ENCODE measurements at places on chromosomes 13 and 19. TPM values are rescaled to one million over a fixed set of nuclear protein-coding genes. Genes with fewer than 3 reads are reported as not detected.

Gene GGN
- total RNA-seq, result 1.0 TPM

Gene PRTN3
- total RNA-seq, result not detected

- no peaks in the 10 kb centered on the region for H3K4me1 ChIP-seq
- no peak overlapping the region for H3K4me3 ChIP-seq
- no peaks in the 10 kb centered on the region for H3K36me3 ChIP-seq
- no peaks in the 10 kb centered on the region for H3K27me3 ChIP-seq
- H3K27ac ChIP-seq, result no peak overlapping the region
Observed at GRCh38 chr19:42332059-42332458, 6.6 kb downstream of the MEGF8 start.

GRCh38 chr13:96684469-96684868, 309.8 kb downstream of the OXGR1 start:
- H3K27ac ChIP-seq, result no peak overlapping the region
- H3K36me3 ChIP-seq, result no peaks in the 10 kb centered on the region
- H3K4me3 ChIP-seq, result no peak overlapping the region
- H3K4me1 ChIP-seq, result no peaks in the 10 kb centered on the region

DNA sequence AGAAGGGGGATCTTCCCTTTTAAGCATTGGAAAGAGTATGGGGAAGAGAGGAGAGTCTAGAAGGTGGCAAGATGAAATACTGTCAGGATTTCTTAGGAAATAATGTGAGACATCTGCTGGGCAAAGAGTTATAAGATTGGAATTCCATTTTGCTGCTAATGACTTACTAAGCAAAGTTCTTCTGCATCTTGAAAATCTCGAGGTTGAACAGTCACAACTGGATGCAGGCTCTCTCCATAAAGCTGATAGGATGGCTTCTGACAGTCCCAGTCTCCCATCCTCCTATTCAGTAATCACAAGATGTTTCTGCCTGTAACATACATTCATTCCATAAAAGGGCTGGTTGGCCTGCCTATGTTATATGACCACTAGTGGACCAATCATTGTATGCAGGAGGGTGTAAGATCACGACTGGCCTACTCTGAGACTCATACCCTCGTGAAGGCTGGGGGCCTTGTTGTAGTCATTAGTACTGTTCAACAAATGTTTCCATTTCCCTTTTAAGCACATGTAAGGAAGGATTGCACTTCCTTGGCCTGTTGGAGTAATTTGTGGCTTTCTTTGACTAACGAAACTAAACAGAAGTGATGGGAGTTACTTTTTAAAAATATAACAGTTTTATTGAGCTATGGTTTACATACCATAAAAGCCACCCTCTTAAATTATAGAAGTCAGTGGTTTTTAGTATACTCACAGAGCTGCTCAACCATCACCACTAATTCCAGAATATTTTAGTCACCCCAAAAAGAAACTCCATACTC, 45.0 kb upstream of the TDRD3 start:
- H3K4me3 ChIP-seq, result no peak overlapping the region
- no peaks in the 10 kb centered on the region for H3K27me3 ChIP-seq
- peaks cover 10% of the 10 kb centered on the region for H3K4me1 ChIP-seq
- DNase-seq, result no peak
- no peak overlapping the region for H3K27ac ChIP-seq

Gene PTH2
- total RNA-seq, result not detected

GRCh38 chr19:16587833-16588823, 15.9 kb upstream of the SLC35E1 start:
- H3K27me3 ChIP-seq, result no peaks in the 10 kb centered on the region
- DNase-seq, result no peak
- no peak overlapping the region for H3K27ac ChIP-seq
- H3K4me1 ChIP-seq, result peaks cover 35% of the 10 kb centered on the region
- H3K4me3 ChIP-seq, result no peak overlapping the region
- H3K36me3 ChIP-seq, result no peaks in the 10 kb centered on the region

DNA sequence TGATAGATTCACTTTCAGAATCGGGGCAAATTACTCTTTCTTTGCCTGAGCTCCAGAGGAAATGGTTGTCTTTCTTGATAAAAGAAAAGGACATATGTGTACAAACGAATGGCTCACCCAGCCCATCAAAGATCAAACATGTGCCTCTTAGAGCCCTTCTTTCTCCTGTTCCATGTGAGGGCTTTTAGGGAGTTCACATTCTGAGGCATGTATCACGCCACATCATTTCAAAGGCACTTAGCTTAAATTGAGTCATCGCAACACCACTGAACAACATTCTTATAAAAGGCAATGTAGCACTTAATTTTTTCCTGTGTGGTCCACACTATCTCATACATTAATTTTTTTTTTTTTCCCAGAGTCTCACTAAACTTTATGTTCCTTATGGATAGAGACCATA, 521.0 kb downstream of the SUCLA2 start:
- no peaks in the 10 kb centered on the region for H3K27me3 ChIP-seq
- no peak for DNase-seq
- no peaks in the 10 kb centered on the region for H3K36me3 ChIP-seq
- peaks cover 5% of the 10 kb centered on the region for H3K4me1 ChIP-seq
- H3K27ac ChIP-seq, result no peak overlapping the region
- no peak overlapping the region for H3K4me3 ChIP-seq

Gene ZNF667
- 8.6 TPM for total RNA-seq

- H3K36me3 ChIP-seq, result no peaks in the 10 kb centered on the region
- DNase-seq, result no peak
- H3K27ac ChIP-seq, result no peak overlapping the region
- no peak overlapping the region for H3K4me3 ChIP-seq
- no peaks in the 10 kb centered on the region for H3K27me3 ChIP-seq
Observed at GRCh38 chr13:48647625-48648024, 6.1 kb upstream of the CYSLTR2 start.

All from neural progenitor cell (in vitro differentiated cells).